ENCODE measurements at places on chromosomes 12 and 14.
A peak's percentile ranks its signal among the peaks of the same experiment; 100 is the strongest.

- DNase-seq = no peak
Observed at GRCh38 chr12:105100998-105101397, 6.5 kb upstream of the WASHC4 start.

DNA sequence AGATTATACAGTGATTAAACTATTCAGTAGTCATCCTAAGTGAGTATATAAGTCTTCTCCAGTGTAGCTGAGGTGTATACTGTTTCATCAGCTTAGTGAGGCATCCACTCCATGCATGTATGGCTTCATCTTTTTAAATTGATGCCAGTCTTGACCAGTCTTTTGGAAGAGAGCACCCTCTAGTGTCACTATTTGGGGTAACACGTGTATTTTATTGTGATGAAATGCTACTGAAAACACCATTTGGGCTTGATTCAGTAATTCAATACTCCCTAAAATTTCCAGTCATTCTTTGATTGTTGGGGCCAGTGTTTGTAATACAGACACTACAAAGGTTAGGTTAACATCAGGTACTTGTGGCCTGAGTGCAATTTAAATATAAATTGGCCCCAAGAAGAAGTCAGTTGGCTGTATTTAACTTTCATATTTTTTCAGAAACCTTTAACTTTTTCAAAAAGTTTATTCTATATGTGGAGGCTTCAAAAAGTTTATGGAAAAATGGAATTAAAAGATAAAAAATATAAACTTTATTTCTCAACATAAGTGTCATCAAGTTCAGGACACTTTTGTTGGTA, 35.3 kb downstream of the MIPOL1 start:
- DNase-seq = no peak

DNA sequence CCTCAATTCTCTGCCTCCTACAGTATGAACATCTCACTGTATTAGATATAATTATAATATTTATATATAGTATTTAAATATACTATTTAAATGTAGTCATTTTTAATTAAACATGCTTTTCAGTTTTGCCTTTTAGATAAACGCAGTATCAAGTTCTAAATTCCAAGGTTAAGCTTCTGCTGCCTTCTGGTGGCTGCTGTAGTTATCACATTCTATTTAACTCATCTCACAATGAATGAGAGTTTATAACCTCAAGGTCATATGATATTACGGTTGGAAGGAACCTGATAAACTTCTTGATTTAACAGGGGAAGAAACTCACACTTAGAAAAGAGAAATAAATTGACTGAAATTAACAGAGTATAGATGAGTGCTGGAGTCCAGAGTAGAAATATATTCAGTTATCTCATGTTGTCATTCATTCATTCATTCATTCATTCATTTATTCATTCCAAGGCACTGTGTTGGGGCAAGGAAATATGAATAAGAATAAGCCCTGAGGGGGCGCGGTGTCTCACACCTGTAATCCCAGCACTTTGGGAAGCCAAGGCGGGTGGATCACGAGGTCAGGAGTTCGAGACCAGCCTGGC, 31.9 kb downstream of the GUCY2C start:
- DNase-seq = peak; percentile 22

- no peak for DNase-seq
Observed at GRCh38 chr12:10369557-10370415, 20.1 kb downstream of the KLRK1 start.

DNA sequence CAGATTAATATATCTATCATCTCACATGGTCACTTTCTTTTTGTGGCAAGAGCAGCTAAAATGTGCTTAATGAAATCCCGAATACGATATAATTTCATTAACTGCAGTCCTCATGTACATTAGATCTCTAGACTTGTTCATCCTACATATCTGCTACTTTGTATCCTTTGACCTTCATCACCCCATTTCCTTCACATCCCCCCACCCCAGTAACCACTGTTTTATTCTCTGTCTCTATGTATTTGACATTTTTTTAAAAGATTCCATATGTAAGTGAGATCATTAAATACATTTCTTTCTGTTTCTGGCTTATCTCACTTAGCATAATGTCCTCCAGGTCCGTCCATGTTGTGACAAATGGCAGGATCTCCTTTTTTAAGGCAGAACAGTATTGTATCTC, 23.0 kb upstream of the ST8SIA1 start:
- no peak for DNase-seq

DNA sequence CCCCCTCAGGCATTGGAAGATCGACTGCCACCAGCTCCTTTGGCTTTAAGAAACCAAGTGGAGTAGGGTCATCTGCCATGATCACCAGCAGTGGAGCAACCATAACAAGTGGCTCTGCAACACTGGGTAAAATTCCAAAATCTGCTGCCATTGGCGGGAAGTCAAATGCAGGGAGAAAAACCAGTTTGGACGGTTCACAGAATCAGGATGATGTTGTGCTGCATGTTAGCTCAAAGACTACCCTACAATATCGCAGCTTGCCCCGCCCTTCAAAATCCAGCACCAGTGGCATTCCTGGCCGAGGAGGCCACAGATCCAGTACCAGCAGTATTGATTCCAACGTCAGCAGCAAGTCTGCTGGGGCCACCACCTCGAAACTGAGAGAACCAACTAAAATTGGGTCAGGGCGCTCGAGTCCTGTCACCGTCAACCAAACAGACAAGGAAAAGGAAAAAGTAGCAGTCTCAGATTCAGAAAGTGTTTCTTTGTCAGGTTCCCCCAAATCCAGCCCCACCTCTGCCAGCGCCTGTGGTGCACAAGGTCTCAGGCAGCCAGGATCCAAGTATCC, 288.7 kb downstream of the NAV3 start:
- DNase-seq = no peak

GRCh38 chr12:47271800-47272239, 192.1 kb upstream of the AMIGO2 start:
- no peak for DNase-seq

DNA sequence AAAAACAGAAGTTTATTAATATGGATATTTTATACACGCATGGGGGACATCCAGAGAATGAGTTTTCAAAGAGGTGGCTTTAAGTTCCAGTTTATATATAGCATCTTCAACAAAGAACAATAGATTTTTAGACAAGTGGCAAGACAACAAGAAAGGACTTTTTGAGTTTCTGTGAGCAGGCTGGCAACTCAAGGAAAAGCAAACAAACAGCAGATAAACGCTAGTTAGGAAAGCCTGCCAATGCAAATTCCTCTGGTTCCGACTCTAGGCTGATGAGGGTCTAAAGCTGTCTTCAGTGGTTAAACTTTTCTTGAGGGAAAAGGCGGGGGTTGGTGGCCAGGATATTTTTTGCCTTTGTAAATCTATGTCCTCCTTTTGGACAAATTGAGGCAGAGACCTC, 78.4 kb upstream of the EEA1 start:
- no peak for DNase-seq

DNA sequence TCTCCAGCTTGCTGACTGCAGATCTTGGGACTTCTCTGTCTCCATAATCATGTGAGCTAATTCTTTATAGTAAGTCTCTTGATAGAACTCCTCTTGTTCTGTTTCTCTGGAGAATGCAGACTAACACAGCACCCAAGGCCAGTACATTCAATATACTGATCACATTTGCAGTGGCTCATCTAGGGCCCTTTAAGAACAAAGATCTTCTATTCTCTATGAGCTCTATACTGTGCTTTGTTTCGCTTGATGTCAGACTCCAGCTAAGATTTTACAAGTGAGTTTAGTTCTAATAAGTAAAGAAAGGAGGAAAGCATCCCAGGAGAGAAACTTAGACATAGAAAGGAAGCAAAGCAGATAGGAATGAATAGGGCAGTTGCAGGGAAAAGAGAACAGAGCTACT, 69.3 kb upstream of the TMPO start:
- DNase-seq = no peak

DNA sequence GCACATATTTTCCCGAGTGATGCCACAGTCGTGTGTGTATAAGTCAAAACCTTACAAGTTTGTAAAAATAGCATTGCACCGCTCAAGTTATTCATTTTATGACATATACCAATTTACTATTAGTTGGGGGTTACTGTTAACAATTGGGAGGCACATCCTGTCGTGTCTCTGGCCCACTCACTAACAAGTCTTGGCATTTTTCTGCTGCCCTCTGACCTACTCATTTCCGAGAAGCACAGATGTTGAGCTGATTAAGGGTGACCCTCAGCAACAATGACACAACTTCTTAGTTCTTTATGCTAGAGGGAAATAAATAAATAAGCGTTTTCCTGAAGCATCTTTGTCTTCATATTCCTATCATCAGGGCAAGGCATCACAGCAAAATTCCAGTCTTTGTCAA, 6.8 kb upstream of the ATG14 start:
- DNase-seq = no peak

DNA sequence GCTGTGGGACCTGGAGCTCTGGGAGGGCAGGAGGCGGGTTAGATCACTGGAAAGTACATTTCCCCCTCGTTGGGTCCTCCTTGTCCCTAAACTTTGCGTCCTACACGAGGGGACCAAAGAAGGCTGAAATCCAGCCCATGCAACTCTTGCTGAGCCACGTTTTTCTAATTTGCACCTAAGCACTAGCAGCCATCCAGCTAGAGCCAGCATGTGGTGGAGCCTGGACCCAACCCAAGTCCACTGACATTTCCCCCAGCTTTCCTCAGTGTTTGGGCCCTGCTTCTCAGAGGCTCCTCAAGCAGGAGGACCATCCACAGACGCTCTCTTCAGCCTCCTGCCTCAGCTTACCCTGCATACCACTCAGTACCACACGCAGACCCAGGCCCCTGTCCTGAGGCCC, 49.7 kb downstream of the TSPAN11 start:
- no peak for DNase-seq

GRCh38 chr12:85781766-85782165, 54.4 kb downstream of the RASSF9 start:
- DNase-seq = no peak

DNA sequence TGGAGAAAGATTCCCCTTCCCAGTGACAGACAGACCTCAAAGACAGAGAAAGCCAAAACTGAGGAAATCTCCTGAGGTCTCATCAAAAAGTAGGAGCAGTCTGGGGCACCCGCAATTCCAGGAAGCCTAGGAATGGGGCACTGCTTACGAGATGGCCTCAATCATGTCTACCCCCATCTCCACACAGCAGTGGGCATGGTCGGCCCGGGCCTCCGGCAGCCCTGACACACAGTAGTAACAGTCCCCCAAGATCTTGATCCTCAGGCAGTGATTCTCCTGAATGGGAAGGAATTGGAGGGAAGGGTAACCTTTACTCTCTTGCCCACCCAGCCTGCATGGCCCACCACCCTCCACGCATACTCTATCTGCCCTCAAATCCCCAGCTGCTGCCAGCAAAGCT, 11.9 kb downstream of the ADCY6 start:
- no peak for DNase-seq

DNA sequence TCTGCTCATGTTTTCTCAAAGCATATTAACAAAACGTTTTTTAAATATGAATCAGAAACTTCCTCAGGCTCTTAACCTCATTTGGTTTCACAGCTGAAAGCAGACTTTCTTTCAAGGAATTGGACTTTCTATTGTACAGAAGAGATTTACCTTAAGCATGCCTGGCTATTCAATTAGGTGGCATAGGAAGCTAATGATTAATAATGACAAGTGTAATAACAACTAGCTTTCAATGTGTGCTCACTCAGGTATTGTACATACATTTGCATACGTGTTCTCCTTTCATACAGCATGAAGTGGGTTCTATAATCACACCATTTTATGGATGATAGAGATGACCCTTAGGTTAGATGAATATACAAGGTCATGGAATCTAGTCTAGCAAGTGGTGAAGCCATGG, 115.7 kb downstream of the ANO6 start:
- DNase-seq = no peak

DNA sequence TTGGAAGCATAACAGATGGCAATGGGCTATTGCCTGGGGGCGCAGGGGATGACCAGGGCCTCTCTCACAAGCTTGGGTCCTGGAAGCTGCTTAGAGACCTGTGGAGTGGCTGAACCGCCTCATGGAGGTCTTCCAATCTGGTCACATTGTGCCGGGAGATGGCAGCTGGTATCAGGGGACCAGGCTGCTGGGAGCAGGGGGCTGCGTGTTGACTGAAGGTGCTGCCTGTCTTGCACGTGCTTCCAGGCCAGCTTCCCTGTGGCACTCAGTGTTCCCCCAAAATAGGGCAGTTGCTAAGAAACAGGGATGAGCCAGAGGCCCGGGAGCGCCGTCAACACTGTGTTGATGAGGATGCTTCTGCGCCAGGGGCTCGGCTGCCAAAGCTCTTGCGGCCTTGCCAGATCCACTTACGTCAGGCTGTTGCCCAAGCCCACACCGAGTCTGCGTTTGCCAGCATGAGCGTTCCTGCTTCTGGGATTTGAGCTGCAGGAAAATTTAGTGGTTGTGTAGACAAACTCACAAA, 39.8 kb downstream of the ELK3 start:
- peak; percentile 80 for DNase-seq

GRCh38 chr12:53198486-53199110, 8.5 kb downstream of the ITGB7 start:
- no peak for DNase-seq
